Trophoblast cell (in vitro differentiated cells and primary cell): ENCODE measurements at places on chromosomes 2 and 18.
A peak's percentile ranks its signal among the peaks of the same experiment; 100 is the strongest.

GRCh38 chr2:47206181-47206580, 51.1 kb upstream of the STPG4 start:
- no peak for DNase-seq
- H3K4me3 ChIP-seq = no peak overlapping the region
- no peaks in the 10 kb centered on the region for H3K36me3 ChIP-seq
- H3K27ac ChIP-seq = no peak overlapping the region
- H3K4me1 ChIP-seq = peaks cover 9% of the 10 kb centered on the region
- H3K27me3 ChIP-seq = no peaks in the 10 kb centered on the region

DNA sequence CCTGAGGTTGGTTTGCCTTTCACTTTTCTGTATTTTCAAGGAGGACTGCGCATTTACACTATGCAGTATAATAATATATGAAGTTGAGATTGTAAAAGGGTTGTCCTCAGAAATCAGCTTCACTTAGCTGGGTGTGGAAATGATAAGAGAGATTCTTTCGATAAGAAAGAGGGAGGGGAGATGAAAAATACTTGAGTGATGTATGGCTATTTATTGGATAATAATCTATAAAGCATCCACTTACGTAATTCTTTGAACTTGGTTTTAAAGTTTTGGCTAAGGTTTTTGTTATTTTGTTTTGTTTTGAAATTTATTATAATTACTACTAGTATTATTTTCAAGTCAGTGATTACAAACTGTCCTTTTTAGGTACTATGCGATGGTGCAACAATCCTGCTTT, 40.6 kb downstream of the EFEMP1 start:
- no peak overlapping the region for H3K4me3 ChIP-seq
- H3K27me3 ChIP-seq = no peaks in the 10 kb centered on the region
- no peak overlapping the region for H3K27ac ChIP-seq

- peak within 1 kb of the TSS; percentile 90 for H3K4me3 ChIP-seq
- no peaks in the 10 kb centered on the region for H3K27me3 ChIP-seq
- H3K36me3 ChIP-seq = peaks cover 14% of the 10 kb centered on the region
- H3K27ac ChIP-seq = no peak within 1 kb of the TSS
Observed at GRCh38 chr2:95159690-95160449, at the start of gene ZNF514. Gene ZNF514 (minus strand): TSS chr2:95159848. CDS start chr2:95153253, 6,595 bp downstream.

DNA sequence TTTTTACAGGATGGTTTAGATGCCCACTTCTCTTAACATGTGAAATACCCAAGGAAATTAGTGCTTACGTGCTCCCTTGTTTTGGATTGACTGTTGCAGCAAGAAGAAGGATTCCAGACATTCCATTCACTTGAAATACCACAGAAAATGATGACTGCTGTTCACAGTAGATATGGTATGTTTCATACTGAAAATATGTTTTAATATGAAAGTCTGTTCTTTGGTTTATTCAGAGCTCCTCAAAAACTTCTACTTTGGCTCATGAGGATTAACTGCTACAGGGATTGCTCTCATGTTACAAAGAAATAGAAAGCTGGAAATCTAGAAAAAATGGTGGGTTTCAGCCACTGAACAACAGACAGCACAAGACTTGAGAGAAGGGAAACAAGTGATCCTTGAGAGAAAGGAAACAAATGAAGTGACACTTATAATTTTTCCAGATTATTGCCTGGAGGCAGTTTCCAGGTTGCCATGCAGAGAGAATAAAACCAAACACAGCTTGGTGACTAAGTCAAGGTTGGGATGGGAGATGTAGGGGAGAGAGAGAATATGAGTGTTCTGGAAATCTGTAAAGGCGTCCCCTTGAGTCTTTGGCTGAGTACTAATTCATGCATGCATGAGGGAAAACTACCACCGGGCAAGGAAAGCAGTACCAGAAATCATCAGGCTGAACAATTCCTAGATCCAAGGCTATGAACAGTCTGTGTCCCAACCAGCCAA, 348.1 kb downstream of the CLIP4 start:
- no peaks in the 10 kb centered on the region for H3K36me3 ChIP-seq
- DNase-seq = peak; percentile 4
- no peaks in the 10 kb centered on the region for H3K4me1 ChIP-seq
- peak overlapping the region; percentile 44 for H3K27ac ChIP-seq

GRCh38 chr2:196171946-196172345, 568 bp upstream of the STK17B start:
- no peaks in the 10 kb centered on the region for H3K27me3 ChIP-seq
- H3K36me3 ChIP-seq = no peaks in the 10 kb centered on the region
- peaks cover 3% of the 10 kb centered on the region for H3K4me1 ChIP-seq
- no peak for DNase-seq
- H3K4me3 ChIP-seq = peak overlapping the region; percentile 55

GRCh38 chr18:31657823-31658669, 26.3 kb downstream of the B4GALT6 start:
- peaks cover 4% of the 10 kb centered on the region for H3K36me3 ChIP-seq
- no peak overlapping the region for H3K27ac ChIP-seq
- no peaks in the 10 kb centered on the region for H3K27me3 ChIP-seq
- no peak overlapping the region for H3K4me3 ChIP-seq
- peak; percentile 84 for DNase-seq

DNA sequence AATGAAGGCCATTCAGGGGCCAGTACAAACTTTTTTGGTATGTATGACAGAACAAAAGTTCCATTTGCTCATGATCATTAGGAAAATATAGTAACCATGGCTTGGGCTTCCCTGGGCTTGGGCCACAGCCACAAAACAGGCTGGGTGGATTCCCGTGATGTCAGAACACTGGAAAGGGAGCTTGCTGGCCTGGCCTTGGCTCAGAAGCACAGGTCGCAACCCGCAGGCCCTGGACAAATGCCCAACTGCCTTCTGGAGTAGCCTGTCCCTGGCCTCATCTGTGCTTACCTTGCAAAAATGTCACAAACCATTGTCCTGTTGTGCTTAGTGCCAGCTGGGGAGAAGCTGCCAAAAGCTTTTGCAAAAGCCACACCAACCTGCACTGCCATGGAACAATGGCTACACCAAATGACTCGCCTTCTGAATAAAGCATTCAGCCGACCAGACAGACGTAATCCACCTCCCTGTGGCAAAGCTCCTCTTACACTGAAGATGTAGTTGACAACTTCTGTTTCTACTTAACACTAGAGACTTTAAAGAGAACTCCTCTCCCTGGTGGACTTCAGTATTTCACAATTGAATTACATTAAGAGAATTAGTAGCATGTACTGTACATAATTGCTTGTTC, 125.5 kb downstream of the ANKRD44 start:
- no peak overlapping the region for H3K4me3 ChIP-seq
- no peaks in the 10 kb centered on the region for H3K27me3 ChIP-seq
- no peak overlapping the region for H3K27ac ChIP-seq
- no peak for DNase-seq

- DNase-seq = no peak
- no peak overlapping the region for H3K27ac ChIP-seq
- H3K27me3 ChIP-seq = no peaks in the 10 kb centered on the region
Observed at GRCh38 chr2:134143568-134143967, 110.3 kb upstream of the MGAT5 start.

GRCh38 chr2:69914950-69915945, at the start of gene MXD1:
Gene MXD1 (plus strand): TSS chr2:69915109. CDS start chr2:69915331, 222 bp downstream.
- no peaks in the 10 kb centered on the region for H3K27me3 ChIP-seq
- no peak for DNase-seq
- H3K4me3 ChIP-seq = peak within 1 kb of the TSS; percentile 94
- peak within 1 kb of the TSS; percentile 72 for H3K27ac ChIP-seq
- H3K36me3 ChIP-seq = peaks cover 4% of the 10 kb centered on the region
- no peaks in the 10 kb centered on the region for H3K4me1 ChIP-seq

GRCh38 chr2:173647681-173648311, 293.1 kb downstream of the CDCA7 start:
- no peaks in the 10 kb centered on the region for H3K27me3 ChIP-seq
- DNase-seq = no peak
- H3K27ac ChIP-seq = no peak overlapping the region

DNA sequence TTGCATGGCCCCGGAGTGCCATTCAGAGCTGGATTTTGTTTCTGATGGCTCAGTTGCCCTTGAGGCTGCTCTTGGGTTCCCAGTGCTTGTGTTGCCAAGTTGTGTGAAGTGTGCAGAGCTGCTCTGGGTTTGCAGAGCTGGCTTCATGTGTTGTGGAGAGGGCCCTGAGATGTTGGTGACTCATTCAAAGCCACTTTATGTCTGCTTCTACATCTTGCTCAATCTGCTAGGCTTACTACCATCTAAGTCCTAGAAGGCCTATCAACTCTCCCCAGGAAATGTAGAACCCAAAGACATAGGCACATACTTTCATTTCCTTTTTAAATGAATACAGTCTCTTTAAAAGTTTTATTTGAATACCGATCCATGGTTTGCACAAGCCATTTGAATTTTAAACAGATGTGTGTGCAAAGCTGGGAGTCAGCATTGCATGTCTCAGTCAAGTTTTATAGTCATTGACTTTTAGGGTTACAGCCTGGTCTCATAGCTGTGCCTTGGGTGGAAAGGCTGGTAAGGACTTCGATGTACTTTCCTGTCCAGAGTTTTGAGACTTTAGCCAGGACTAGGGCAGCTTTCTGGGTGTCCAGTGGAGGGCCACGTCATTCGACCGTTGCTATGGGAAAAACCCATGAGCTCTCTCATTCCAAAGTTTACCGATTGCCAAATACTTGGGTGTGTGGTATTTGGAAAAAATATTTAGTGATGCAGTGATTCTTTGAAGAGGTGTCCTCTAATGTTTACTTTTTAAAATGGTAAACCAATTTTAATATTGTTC, 105.0 kb downstream of the LTBP1 start:
- no peaks in the 10 kb centered on the region for H3K27me3 ChIP-seq
- no peak overlapping the region for H3K4me3 ChIP-seq
- no peaks in the 10 kb centered on the region for H3K36me3 ChIP-seq
- H3K4me1 ChIP-seq = no peaks in the 10 kb centered on the region
- peak; percentile 81 for DNase-seq
- no peak overlapping the region for H3K27ac ChIP-seq

GRCh38 chr2:58918141-58918540, 677.0 kb upstream of the FANCL start:
- no peak for DNase-seq
- no peaks in the 10 kb centered on the region for H3K36me3 ChIP-seq
- H3K27ac ChIP-seq = no peak overlapping the region
- no peaks in the 10 kb centered on the region for H3K4me1 ChIP-seq

GRCh38 chr2:158637357-158637756, 157.8 kb upstream of the DAPL1 start:
- DNase-seq = no peak
- H3K27me3 ChIP-seq = no peaks in the 10 kb centered on the region
- H3K36me3 ChIP-seq = peaks cover 3% of the 10 kb centered on the region
- peaks cover 4% of the 10 kb centered on the region for H3K4me1 ChIP-seq

DNA sequence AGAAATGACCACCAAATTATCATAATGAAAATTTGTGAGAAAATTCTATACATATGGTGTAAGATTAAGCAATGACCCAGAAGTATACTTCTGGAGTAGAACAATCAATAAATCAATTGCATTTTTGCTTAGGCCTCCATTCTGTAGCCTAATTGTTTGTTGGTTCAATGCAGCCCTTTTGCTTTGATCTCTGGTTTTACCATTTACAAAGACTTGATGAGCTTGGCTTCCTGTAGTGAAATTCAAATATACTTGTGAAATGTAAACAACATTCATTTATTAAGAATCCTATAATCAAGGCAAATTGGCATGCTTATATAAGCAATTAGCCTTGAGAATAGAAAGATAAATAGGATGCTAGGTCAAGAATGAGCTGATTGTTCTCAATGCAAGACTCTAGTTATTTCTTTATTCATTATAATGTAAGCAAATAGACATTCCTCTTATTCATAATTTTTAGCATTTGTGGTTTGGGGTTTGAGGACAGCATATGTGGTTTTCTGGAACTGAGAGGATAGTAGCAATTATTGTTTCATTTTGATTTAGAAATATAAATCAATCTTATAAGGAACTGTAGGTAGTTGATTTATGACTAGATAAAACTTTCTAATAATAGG, 9.7 kb downstream of the FMNL2 start:
- no peak overlapping the region for H3K4me3 ChIP-seq
- H3K27me3 ChIP-seq = no peaks in the 10 kb centered on the region
- H3K36me3 ChIP-seq = peaks cover 7% of the 10 kb centered on the region
- no peak overlapping the region for H3K27ac ChIP-seq
- peaks cover 9% of the 10 kb centered on the region for H3K4me1 ChIP-seq

GRCh38 chr2:134352844-134353243, 99.0 kb downstream of the MGAT5 start:
- H3K27ac ChIP-seq = no peak overlapping the region
- DNase-seq = no peak
- no peak overlapping the region for H3K4me3 ChIP-seq
- H3K36me3 ChIP-seq = no peaks in the 10 kb centered on the region

DNA sequence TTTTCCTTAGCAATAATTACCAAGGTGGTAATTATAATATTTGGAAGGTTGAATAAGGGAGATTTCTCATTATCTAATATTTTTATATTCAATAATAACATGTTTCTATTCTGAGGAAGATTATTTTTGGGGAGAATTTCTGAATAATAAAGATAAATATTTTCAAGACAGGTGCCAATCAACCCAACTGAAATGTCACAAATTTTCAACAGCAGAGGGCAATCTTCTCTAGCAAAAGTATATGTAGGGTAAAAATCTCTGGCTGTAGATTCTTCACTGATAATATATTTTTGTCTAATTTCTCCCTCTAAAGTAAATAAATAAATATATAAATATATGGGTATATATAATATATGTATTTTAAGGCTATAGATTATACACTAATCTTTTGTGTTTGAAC, 1187.2 kb upstream of the CRIM1 start:
- H3K36me3 ChIP-seq = no peaks in the 10 kb centered on the region
- H3K27ac ChIP-seq = no peak overlapping the region
- no peaks in the 10 kb centered on the region for H3K4me1 ChIP-seq
- no peaks in the 10 kb centered on the region for H3K27me3 ChIP-seq
- no peak overlapping the region for H3K4me3 ChIP-seq

- no peaks in the 10 kb centered on the region for H3K36me3 ChIP-seq
- no peaks in the 10 kb centered on the region for H3K27me3 ChIP-seq
- H3K4me1 ChIP-seq = peaks cover 9% of the 10 kb centered on the region
- H3K27ac ChIP-seq = no peak overlapping the region
- no peak overlapping the region for H3K4me3 ChIP-seq
- no peak for DNase-seq
Observed at GRCh38 chr2:12044857-12045256, 298.4 kb downstream of the LPIN1 start.

- H3K4me3 ChIP-seq = no peak overlapping the region
- no peaks in the 10 kb centered on the region for H3K36me3 ChIP-seq
- no peaks in the 10 kb centered on the region for H3K4me1 ChIP-seq
- DNase-seq = no peak
- no peaks in the 10 kb centered on the region for H3K27me3 ChIP-seq
Observed at GRCh38 chr2:165497659-165498317, 28.3 kb downstream of the CSRNP3 start.

- H3K27me3 ChIP-seq = no peaks in the 10 kb centered on the region
- no peaks in the 10 kb centered on the region for H3K4me1 ChIP-seq
- H3K36me3 ChIP-seq = no peaks in the 10 kb centered on the region
- no peak for DNase-seq
- H3K4me3 ChIP-seq = no peak overlapping the region
Observed at GRCh38 chr18:41121116-41121826, 833.8 kb upstream of the PIK3C3 start.

- no peak for DNase-seq
- no peak overlapping the region for H3K27ac ChIP-seq
- peaks cover 20% of the 10 kb centered on the region for H3K4me1 ChIP-seq
- H3K27me3 ChIP-seq = no peaks in the 10 kb centered on the region
- no peak overlapping the region for H3K4me3 ChIP-seq
- H3K36me3 ChIP-seq = peaks cover 15% of the 10 kb centered on the region
Observed at GRCh38 chr18:48754993-48755473, 195.7 kb downstream of the SMAD7 start.

- H3K4me3 ChIP-seq = no peak overlapping the region
- DNase-seq = no peak
- no peak overlapping the region for H3K27ac ChIP-seq
- H3K36me3 ChIP-seq = no peaks in the 10 kb centered on the region
- H3K27me3 ChIP-seq = no peaks in the 10 kb centered on the region
Observed at GRCh38 chr18:25875551-25876240, 214.7 kb downstream of the SS18 start.
